Right renal cortex interstitium (tissue), 3 donors: ENCODE measurements at places on chromosomes 13 and 19. TPM values are rescaled to one million over a fixed set of nuclear protein-coding genes. Genes with fewer than 3 reads are reported as not detected.

DNA sequence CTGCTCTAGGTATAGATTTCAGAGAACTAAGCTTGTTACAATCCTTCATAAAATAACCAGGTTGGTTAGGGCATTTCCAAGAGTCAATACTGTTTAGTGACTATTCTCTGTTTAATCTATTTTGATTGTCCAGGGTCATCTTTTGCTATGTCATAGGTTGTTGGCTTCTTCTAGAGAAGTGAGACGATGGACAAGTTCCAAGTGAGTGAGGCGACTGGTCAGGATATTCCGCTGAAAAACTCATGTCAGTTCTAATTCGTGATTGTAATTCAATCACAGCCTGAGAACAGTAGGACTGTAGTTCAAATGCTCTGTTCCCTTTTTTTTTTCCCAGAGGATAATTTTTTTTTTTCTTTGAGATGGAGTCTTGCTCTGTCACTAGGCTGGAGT, 15.8 kb upstream of the ALOX5AP start:
- DNase-seq, result no peak

Gene CCDC8
- 52.8 TPM for polyA plus RNA-seq

GRCh38 chr13:30577401-30577852, 40.3 kb upstream of the USPL1 start:
- DNase-seq, result no peak

DNA sequence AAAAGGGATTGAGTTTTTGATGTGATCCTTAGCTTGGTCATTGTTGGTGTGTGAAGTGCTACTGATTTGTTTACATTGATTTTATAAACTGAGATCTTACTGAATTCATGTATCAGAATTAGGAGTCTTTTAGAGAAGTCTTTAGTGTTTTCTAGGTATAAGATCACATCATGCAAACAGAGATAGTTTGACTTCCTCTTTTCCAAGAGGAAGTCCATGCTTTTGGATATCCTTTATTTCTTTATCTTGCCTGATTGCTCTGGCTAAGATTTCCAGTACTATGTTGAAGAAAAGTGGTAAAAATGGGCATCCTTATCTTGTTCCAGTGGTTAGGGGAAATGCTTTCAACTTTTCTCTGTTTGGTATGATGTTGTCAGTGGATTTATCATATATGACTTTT, 561.2 kb upstream of the SLITRK1 start:
- no peak for DNase-seq

DNA sequence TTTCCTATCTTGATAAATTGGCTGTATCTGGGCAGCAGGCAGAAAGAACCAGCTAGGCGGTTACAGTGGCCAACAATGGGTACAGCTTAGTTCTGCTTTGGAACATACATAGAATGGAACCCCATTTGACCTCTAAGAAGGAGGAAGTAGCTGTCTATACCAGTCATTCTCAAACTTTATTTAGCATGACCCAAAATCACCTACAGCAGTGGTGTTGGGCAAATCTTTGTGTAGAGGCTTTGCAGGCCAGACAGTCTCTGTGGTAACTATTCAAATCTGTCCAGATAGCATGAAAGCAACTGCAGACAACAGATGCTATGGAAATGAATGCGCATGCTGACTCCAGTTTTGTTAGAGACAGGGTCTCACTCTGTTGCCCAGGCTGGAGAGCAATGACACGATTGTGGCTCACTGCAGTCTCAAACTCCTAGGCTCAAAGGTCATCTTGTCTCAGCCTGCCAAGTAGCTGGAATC, 12.0 kb upstream of the KCNC3 start:
- no peak for DNase-seq

Gene KRTDAP
- not detected for polyA plus RNA-seq

DNA sequence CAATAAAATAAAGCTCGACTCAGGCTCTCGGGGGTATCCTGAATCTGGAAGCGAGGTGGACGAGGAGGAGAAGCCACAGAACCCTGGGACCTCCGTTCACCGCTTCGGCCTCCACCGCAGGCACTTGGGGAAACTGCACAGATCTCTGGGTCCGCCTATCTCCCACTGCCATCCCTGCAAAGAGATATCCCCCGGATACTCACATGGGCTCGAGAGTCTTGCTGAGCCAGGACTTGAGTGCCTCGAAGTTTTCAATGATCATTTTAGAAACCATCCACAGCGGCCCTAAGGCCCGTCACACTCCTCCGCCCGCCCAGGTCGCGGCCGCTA, 589 bp downstream of the RBM26 start:
- no peak for DNase-seq

Gene ZNF709
- 8.6 TPM for polyA plus RNA-seq

GRCh38 chr19:17333611-17334413, 843 bp downstream of the ANO8 start:
- DNase-seq, result no peak

Gene LRRC25
- polyA plus RNA-seq, result 0.85 TPM

DNA sequence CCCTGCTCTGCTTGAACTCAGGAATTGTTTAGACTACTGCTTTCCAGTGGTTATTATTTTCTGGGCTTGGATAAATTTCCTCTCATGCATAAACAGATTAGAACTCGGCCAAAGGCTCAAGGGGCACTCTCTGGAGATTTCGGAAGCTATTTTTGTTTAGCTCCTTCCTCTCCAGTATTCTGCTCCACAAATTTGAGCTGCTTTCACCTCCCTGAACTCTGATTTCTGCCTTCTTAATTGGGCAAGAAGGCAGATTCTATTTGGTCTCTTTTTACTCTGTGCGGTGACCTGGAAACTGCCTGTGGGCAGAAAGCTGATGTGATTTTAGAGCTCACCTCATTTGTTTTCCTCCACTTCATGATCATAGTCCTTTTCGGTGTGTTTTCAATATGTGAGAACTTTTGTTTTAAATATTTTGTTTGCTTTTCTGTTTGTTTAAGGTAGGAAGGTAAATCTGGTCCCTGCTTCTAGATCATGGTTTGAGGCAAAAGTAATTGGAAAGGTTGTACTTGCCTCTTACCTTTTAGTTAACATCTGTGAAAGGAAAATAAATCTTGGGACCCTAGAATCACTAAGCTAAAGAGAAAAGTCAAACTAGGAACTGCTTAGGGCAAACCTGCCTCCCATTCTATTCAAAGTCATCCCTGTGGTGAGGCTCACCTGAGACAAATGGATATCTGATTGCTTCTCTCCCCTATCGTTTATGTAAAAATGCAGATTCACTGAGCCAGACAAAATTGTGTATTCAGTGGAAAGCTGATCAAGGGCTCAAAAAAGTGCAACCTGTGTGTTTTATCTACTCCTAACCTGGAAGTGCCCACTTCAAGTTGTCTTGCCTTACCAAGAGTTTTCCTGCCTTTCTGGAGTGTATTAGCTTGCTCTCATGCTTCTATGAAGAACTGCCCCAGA, 714.7 kb upstream of the PCDH20 start:
- no peak for DNase-seq

GRCh38 chr13:30864433-30865122, 41.5 kb upstream of the MEDAG start:
- no peak for DNase-seq

Gene PCDH8
- polyA plus RNA-seq, result 0.14 TPM

Gene RASGRP4
- 0.81 TPM for polyA plus RNA-seq

DNA sequence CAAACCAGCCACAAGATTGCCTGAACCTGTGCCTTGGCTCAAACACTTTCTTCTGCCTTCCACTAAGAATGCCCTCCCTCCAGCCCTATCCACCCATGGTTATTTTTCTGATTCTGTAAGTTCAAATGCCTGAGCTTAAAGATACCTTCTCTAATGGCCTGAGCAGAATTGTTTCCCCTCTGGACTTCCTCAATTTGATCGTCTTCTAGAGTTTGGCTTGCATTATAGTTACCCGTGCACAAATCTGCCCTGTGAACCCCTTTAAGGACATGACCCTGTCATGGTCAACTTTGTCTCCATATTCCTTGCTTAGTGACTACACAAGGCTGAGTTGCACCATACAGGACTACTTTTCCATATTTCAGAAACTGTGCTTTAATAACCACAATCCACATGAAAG, 481.0 kb downstream of the FOXO1 start:
- DNase-seq, result no peak

GRCh38 chr13:38951525-38952313, 38.9 kb downstream of the STOML3 start:
- DNase-seq, result no peak

Gene ZNF793
- 19.6 TPM for polyA plus RNA-seq

DNA sequence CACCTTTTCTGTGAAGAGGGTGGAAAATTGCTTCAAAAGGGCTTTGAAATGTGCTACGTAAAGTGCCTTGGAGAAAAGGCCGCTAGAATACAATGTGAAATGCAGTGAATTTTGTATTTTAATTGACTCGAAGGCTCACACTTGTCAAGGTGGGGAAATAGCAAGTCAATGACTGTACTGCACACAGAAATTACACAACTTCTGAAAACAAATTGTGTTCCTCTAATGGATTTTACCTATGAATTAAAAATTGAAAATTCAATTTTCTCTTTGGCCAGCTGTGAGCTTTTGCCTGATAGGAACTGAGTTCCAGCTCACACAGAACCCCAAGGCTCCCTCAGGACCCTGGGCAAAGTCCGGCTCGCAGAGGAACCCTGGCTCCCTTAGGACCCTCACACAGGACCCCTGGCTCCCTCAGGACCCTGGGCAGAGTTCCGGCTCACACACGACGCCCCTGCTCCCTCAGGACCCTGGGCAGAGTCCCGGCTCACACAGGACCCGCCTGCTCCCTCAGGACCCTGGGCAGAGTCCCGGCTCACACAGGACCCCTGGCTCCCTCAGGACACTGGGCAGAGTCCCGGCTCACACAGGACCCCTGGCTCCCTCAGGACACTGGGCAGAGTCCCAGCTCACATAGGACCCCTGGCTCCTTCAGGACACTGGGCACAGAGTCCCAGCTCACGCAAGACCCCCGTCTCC, 324.9 kb downstream of the UQCRFS1 start:
- DNase-seq, result no peak

Gene ZNF285
- polyA plus RNA-seq, result 13.0 TPM

DNA sequence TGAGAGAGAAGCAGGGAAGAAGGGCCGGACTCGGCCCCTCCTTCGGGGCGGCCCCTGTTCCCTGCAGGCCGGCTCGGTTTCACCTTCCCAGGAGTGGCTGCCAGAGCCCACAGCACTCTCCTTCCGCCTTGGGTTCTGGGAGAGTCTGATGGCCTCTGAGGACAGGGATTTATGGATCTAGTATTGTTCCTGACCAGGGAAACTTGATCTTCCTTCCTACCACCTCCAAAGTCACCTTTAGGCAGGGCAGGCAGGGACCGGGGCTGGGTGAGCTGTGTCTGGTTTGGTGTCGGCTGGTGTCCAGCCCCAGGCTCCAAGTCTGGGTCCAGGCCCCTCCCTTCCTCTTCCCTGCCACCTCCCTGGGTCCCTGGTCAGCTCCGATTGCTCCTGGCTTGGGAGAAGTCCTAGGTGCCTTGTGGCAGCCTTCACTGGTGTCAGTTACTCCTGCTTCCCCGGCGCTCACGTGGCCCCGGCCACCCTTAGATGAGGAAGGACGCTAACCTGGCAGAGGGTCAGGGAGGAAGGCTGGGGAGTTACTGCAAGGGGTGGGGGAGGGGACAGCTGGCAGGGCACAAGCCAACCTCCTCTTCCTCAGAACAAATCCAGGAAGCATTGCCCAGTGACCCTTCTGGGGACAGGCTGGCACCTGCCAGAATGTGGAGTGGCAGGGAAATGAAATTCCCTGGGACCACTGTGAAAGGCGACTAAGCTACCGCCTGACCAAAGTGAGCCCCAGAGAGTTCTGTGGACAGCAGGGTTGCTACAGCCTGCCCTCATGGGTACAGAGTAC, 18.8 kb downstream of the RFX1 start:
- no peak for DNase-seq

DNA sequence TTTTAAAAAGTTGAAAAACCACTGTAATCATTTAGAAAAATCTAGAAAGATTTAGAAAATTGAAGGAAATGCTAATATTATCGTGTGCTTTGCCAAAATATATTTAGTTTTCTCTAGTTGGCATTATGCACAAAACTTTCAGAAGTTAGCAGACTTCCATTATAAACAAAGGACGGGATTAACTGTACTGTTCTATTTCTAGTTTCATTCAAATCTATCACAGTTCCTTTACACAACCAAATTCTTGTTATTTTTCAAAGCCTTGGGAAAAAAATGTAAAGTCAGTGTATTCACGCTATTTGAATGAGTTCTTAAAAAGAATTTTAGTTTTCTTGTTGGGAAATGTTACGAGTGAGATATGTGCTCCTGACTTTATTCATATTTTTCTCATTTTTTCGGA, 277.8 kb downstream of the LMO7 start:
- no peak for DNase-seq

- no peak for DNase-seq
Observed at GRCh38 chr19:48400018-48400742, 6.7 kb downstream of the GRIN2D start.

- no peak for DNase-seq
Observed at GRCh38 chr19:4151623-4152022, 1.8 kb upstream of the CREB3L3 start.

- no peak for DNase-seq
Observed at GRCh38 chr13:108426893-108427292, 157.4 kb downstream of the TNFSF13B start.

DNA sequence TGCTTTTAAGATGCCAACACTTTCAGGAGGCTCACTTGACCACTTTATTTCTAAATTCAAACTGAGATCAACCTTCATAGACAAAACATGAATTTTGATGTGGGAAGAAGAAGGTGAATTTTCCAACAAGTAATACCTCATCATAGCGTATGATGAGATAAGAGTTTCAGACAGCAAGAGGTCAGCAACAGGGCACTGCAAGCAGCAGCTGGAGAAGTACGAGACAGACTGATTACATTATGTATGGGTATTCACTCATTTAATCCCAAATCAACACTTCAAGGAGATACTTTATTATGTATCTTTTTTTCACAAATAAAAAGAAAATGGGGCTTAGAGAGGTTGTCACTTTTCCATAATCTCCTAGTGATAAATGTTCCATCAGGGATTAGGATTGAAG, 389.8 kb downstream of the TBC1D4 start:
- no peak for DNase-seq

DNA sequence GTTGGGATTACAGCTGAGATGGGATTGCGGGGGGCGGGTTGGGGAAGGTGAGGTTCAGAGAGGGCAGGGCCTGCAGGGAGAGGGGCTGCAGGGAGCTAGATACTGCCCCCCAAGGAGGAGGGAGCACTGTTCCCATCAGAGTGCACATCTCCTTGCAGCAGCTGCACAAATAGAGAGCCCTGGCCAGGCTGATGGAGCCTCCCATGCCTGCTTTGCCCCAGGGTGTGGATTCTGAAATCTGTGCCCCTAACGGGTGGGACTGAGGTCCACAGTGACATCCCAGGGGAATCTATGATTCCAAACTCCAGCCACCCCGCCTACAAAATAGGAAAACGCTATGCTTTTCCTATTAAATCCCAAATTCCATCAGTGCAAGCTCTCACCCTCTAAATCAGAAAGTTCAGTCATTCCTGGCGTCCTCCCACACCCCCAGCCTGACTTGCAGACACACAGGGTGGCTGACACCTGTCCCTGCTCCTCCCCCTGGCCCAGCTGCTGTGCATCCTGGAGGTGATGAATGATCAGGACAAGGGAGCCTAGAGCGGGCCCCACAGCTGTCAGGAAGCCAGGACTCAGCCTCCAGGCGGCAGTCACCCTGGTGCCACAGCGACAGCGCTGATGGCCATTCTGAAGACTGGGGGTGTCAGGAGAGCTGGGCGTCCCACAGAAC, 6.3 kb upstream of the CEACAM21 start:
- DNase-seq, result no peak

- no peak for DNase-seq
Observed at GRCh38 chr19:33530296-33530695, 8.7 kb upstream of the PEPD start.

- DNase-seq, result no peak
Observed at GRCh38 chr13:106083620-106084350, 451.7 kb downstream of the EFNB2 start.

Gene BST2
- polyA plus RNA-seq, result 160 TPM
